CD4-positive, CD25-positive, alpha-beta regulatory T cell (primary cell): ENCODE measurements at places on chromosomes 2 and 18.
A peak's percentile ranks its signal among the peaks of the same experiment; 100 is the strongest.

DNA sequence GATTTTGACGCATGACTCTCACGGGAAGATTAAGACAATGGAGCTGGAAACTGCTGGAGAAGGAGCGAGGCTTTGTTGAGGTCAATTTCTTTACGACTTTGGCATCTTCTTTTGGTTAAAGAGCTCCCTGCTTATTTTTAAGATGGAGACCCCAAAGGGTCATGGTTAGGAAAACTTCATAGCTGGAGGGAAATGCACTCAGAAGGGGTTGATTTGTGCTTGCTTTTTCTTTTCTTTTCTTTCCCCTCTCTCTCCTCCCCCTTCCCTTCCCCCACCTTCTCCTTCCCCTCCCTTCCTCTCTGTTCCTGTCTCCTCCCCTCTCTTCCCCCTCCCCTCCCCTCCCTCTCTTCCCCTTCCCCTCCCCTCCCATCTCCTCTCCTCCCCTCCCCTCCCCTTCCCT is 79.0 kb downstream of the TNP1 start:
- no peak for DNase-seq

DNA sequence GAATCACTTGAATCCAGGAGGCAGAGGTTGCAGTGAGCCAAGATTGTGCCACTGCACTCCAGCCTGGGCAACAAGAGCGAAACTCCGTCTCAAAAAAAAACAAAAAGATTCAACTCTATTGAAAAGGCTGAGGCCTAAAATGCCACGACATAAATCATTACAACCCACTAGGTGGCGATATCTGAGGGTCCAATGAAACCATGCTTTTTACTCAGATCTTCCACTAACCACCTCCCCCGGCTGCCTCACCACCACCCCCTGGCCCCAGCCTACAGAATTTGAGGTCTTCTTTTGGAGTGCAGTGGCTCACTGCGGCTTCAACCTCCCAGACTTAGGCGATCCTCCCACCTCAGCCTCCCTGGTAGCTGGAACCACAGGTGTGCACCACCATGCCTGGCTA is 57.5 kb downstream of the AP1S3 start:
- DNase-seq, result peak; percentile 35

- DNase-seq, result no peak
Observed at GRCh38 chr18:10417664-10418063, 36.8 kb upstream of the APCDD1 start.

GRCh38 chr2:37389989-37390765 is 45.7 kb downstream of the QPCT start:
- peak; percentile 85 for DNase-seq

GRCh38 chr2:38507712-38508111 is 95.0 kb downstream of the HNRNPLL start:
- no peak for DNase-seq

DNA sequence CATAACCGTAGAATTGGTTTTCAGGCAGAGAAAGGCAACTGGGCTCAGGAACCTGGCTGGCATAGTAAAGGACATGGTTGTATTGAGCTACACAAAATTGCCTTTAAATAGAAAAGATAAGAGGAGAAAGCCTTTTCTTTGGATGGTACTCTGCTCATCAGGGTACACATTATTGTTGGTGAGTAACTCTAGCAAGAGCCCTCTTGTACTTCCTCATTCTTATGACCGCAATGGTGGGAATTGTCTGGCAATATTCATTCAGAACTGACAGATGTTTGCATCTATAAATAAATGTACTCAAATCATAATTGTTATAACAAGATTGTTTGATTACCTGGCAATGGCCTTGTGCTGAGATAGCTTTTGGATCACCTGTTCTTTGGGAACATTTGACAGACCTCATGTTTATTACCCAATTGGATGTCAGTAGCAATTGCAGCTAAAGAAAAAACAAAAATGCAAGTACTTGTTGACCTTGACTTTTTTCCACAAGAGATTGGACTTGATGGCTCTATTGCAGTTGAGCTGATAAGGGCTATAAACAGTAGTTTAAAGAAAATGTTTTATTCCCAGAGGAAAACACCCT is 43.9 kb downstream of the MEIS1 start:
- DNase-seq, result no peak

DNA sequence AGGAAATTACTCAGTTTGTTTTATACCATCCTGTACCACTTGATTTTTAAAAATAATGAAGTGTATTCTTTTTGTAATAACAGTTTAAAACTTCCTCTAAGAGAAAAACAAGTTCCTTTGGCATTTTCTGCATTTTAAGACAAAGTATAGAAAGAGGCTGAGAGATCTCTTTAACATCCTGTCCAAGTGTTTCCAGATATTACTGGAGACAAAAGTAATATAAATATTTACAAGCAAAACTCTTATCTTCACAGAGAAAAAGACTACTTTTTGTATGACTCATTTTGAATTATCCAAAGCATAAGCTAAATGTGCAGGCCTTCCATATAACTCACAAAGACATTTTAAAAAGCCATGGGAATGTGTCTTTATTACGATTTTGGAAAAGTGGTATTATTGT is 221.1 kb downstream of the RDH14 start:
- no peak for DNase-seq

DNA sequence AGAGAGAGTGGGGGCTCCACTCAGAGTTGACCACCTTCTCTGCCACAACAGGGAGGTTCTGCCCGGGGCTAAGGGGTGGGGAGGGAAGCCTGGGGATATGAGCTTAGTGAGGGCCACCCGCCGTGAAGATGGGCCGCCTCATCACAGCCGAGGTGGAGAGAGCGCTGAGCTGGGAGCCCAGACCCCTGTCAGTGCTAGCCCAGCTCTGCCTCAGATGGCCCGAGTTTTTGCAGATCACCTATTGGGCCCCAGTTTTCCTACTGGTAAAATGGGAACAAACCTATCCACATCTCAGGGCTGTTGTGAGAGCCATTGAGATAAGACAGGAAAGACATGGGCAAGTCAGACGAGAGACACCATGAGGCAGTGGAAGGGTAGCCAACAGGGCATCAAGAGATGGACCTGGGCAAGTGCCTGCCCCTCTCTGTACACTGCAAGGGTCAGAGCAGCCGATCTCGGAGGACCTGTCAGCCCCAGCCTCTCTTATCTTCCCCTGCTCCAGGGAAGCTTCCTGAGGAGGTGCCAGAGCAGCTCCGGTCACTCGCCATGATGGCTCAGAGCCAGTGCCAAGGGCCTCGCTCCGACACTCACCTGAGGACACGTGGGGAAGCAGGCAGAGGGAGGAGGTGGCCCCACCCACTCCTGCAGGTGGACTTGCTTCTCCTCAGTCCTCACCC is 88.9 kb downstream of the MCFD2 start:
- DNase-seq, result no peak

GRCh38 chr18:5395860-5396448 is 100.4 kb upstream of the ZBTB14 start:
- DNase-seq, result peak; percentile 41

DNA sequence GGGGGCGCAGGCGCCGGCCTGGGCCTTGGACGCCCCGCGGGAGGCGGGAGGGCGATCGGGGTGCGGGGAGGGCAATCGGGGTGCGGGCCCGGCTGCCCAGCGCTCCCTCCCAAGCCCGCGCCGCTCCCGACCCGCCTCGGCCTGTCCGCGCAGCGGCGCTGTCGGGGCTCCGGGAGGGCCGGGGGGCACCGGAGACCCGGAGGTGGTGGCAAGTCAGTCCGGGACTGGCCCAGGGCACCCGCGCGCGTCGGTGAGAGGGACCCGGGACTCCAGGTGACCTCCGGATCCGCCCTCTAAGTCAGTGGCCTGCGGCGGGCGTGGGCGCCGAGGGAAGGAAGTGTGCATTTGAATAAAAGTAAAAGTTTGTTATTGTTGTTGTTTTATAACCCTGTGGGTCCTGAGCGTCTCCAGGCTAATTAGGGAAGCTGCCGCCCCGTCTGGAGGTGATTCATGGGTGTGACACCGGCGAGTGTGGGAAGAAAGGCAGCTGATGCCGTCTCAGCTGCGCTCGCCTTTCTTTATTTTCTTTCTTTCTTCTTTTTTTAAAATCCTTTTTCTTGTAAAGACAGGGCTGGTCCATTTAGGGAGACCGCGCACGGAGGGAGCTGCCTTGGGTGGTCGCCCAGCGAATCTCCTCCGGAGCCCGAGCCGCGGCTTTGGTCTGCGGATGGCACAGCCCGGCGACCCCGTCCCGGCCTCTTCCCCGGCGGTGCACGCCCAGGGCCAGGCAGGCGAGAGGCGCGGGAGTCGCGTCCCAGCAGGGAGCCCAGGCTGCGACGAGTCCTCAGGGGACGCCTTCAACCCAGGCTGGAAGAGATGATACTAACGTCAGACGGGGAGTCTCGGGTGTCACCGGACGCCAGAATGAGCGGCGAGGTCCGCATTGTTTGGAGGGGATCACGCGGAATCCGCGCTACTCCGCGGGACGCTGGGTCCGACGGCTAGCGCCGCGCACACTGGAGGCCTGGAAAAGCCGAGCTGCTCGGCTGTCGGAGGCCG is 627 bp upstream of the CRACDL start:
- no peak for DNase-seq

GRCh38 chr2:219661955-219662395 is 34.5 kb downstream of the SLC4A3 start:
- DNase-seq, result no peak

DNA sequence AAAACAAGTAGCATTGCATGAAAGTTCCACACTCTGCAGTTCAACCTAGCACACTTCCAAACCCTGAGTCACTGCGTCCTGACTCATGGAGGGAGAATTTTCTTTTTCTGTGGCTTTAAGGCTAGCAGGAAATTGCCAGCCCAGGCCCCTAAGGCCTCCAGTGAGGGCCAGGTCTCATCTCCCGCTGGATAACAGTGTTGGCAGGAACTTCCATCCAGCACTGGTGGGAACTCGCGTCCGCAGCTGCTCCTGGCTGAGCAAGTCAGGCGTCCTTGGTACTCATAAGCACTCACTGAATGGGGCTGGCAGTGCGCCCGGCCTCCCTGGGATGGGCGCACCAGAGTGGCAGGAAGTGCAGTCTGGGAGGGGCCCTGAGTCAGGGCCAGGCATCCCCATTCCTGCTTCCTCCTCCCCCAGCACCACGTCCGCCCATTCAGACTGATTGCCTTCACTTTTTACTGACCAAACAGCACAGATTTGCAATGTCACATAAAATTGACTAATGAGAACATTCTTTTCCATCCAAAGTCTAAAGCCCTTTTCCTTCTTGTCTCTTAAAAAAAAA is 14.3 kb downstream of the MALL start:
- DNase-seq, result no peak

DNA sequence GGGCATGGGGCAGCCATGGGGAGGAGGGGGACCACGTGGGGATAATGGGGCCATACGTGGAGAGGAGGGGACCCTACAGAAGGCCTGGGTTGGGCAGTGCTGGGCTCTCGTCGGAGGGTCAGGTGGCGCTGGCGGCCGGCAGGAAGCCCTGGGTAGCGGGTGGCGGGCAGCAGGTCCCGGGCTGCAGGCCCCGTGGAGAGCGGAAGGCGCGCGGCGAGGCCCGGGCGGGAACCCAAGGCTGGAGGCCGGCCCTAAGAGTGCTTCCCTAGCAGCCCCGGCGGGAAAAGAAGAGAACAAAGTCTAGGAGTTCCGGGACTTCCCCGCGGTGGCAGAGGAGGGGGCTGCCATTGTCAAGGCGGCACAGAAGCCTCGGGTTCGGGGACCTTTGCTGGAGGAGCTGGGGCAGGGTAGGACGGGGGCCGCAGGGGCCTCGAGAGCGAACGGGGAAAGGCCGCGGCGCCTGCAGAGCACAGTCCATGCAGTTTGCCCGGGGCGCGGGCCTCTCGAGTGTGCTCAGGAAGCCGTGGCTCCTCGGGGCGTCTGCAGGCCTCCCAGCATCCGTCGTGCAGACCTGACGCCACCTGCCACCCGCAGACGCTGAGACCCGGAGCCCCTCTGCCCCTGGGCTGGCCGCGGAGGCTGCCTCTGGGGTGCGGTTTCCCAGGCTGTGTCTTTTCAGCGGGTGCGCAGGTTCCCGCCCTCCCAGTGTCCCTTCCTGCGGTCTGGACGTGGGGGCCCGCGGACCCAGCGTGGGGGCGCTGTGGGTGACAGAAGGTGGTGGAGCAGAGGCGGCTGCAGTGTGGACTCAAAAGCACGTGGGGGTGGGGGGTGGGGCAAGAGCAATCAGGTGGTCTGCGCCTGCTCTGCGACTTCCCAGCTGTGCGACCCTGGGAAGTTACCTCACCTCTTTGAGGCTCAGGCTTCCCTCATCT is 19.4 kb upstream of the NCL start:
- DNase-seq, result peak; percentile 48

GRCh38 chr2:43161650-43162510 is 64.5 kb downstream of the ZFP36L2 start:
- DNase-seq, result no peak

- DNase-seq, result no peak
Observed at GRCh38 chr2:239629926-239630617, 229.3 kb upstream of the HDAC4 start.
